Activated B cell treated with CpG ODN at 0.5 μM for 24 hours (primary cell): ENCODE measurements at places on chromosomes 2 and 18.

- DNase-seq = no peak
Measured at GRCh38 chr18:53153281-53153680, 813.3 kb downstream of the DCC start.

DNA sequence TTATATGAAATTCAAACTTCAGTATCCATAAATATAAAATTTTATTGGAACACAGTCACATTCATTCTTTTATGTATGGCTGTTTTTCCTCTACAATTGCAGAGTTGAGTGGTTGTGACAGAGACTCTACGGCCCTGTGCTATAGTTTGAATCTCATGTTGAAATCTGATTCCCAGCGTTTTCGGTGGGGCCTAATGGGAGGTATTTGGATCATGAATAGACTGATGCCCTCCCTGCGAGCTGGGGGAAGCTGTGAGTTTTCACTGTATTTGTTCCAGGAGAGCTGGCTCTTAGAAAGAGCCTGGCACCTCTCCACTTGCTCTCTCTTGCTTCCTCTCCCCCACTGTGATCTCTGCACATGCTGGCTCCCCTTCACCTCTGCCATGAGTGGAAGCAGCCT lies 1.7 kb downstream of the PFN4 start:
- DNase-seq = no peak

- DNase-seq = no peak
Measured at GRCh38 chr2:236855176-236855865, 230.4 kb upstream of the COPS8 start.

- no peak for DNase-seq
Measured at GRCh38 chr2:64369706-64370105, 84.3 kb upstream of the LGALSL start.

DNA sequence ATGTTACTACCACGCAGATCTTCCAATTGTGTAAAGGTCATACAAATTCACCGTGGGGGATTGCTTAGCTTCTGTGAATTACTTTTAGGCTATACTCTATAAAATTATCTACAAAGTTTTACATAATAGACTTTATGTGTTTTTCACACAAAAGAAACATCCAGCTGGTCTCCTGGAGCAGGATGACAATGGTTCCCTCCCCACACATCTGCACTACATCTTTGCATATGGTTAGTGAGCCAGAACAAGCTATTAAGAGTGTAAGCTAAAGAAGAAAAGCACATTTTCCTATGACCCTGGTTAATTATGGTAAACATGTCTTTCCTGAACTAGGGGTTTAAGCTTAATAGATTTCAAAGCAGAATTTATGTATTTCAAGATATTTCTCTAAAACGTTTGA lies 295.1 kb downstream of the ASXL3 start:
- DNase-seq = no peak

GRCh38 chr2:186713691-186714090 lies 19.8 kb downstream of the FAM171B start:
- DNase-seq = no peak

GRCh38 chr2:31380243-31380642 lies 34.3 kb downstream of the XDH start:
- no peak for DNase-seq

DNA sequence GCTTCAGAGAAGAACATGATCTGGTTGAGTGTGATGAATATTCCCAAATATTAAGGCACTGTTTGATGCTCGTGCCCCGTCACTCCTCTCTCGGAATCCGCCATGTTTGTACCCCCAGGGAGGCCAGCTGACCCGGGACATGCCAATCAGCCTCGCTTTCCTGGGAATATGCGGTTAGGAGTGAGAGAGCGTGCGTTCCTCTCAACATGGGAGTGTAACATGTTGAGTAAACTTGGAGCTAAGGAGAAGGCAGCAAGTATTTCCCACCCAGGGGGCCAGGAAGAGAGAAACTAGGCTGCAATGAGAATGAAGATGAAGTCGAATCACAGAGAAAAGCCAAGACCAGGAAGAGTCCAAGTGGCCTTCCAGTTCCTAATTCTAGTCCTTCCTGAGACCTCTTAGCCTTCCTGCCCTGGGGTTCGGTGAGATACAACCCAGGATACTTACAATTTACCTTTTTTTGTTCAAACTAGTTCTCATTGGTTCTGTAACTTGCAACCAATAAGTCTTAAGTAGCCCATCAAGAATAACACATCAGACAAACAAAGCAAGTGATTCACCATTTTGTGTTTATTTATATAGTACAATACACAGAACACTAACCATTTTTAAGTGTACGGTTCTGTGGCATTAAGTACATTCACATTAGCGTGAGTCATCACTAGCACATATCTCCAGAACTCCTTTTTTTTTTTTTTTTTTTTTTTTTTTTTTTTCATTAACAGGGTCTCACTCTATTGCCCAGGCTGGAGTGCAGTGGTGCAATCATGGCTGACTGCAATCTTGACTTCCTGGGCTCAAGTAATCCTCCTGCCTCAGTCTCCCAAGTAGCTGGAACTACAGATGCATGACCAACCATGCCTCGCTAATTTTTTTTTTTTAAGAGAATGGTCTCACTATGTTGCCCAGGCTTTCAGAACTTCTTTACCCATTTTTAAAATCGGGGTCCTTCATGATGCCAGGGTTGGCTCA lies 36.4 kb upstream of the SLC1A4 start:
- DNase-seq = no peak

DNA sequence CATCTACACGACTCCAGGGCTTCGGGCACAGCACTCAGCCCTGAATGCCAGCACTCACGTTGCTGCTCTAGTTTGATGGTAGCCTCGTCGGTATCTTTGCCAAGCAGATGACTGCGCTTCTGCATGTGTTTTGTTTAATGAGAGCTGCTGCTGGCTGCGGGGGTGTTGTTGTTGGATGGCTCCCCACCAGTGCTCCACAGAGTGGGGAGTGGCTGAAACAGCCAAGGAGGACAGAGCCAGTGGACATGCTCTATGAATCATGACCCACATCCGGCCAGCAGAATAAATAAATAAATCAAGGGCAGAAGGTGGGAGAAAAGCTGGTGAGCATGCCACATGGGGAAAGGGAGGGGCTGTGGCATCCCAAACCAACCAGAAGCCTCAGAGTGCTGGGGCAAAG lies 131.2 kb upstream of the SOX11 start:
- no peak for DNase-seq
